Lower lobe of right lung (tissue), 2 donors: ENCODE measurements at places on chromosomes 12 and 14. TPM values are rescaled to one million over a fixed set of nuclear protein-coding genes. Genes with fewer than 3 reads are reported as not detected.

DNA sequence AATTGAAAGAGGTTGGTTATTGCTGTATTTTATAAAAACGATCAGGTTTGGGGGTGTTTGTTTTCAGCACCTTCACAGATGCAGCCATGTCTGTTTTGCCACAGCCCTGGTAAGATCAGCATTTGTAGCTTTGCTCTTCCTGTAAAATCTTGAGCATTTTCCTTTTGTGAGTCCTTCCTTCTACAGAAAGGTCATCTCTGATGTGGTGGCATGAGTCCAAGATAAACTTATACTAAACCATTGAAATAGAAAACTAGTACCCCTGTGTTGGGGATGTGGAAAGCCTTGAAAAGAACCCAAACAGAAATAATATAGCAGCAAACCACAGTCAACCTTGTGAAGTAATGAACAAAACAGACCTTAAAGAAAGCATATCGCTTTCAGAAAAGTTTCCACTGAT, 85.5 kb downstream of the TGFB3 start:
- H3K27ac ChIP-seq, result no peak overlapping the region
- H3K27me3 ChIP-seq, result no peaks in the 10 kb centered on the region
- DNase-seq, result no peak

GRCh38 chr14:90559811-90560492, 163.1 kb downstream of the CALM1 start:
- no peak overlapping the region for H3K27ac ChIP-seq
- DNase-seq, result no peak
- no peaks in the 10 kb centered on the region for H3K27me3 ChIP-seq
- no peaks in the 10 kb centered on the region for H3K36me3 ChIP-seq
- H3K4me1 ChIP-seq, result no peaks in the 10 kb centered on the region
- H3K4me3 ChIP-seq, result no peak overlapping the region

TFCP2 gene
- 30.2 TPM for total RNA-seq

LRP1 gene
- 404 TPM for total RNA-seq
